Upper lobe of left lung (tissue), 6 donors: ENCODE measurements at places on chromosomes 2 and 18. TPM values are rescaled to one million over a fixed set of nuclear protein-coding genes. Genes with fewer than 3 reads are reported as not detected.

The ASAP2 gene
- 23.0 TPM for total RNA-seq

The MTIF2 gene
- total RNA-seq = 23.4 TPM

The FEV gene
- not detected for total RNA-seq

The GNLY gene
- total RNA-seq = 12.2 TPM

DNA sequence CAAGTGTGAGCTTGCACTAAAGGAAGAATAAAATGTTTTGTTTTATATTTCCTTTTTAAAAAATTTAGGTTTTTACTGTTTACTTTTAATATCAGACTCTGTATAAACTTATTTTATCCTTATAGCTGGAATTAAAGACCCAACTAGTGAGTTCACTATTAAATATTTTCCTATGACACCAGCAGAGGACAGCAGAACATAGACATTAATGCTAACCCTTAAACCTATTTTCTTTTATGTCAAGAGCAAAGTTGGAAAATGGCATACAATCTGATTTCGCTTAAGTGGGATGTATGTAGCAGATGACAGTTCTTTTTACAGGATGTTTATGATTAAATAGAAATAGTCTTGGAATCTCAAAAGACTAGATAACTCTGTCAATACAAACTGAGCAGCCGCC is 188.2 kb upstream of the XIRP2 start:
- DNase-seq = no peak
- no peaks in the 10 kb centered on the region for H3K4me1 ChIP-seq
- no peak overlapping the region for H3K4me3 ChIP-seq
- H3K27ac ChIP-seq = no peak overlapping the region

GRCh38 chr2:166088634-166089033 is 39.2 kb downstream of the SCN1A start:
- no peak overlapping the region for H3K27ac ChIP-seq
- no peaks in the 10 kb centered on the region for H3K4me1 ChIP-seq
- no peak for DNase-seq
- no peak overlapping the region for H3K4me3 ChIP-seq

- no peaks in the 10 kb centered on the region for H3K27me3 ChIP-seq
- DNase-seq = no peak
- H3K4me1 ChIP-seq = no peaks in the 10 kb centered on the region
- no peak overlapping the region for H3K4me3 ChIP-seq
These were observed 76.4 kb downstream of the BOD1L2 start for GRCh38 chr18:57223144-57223870.

DNA sequence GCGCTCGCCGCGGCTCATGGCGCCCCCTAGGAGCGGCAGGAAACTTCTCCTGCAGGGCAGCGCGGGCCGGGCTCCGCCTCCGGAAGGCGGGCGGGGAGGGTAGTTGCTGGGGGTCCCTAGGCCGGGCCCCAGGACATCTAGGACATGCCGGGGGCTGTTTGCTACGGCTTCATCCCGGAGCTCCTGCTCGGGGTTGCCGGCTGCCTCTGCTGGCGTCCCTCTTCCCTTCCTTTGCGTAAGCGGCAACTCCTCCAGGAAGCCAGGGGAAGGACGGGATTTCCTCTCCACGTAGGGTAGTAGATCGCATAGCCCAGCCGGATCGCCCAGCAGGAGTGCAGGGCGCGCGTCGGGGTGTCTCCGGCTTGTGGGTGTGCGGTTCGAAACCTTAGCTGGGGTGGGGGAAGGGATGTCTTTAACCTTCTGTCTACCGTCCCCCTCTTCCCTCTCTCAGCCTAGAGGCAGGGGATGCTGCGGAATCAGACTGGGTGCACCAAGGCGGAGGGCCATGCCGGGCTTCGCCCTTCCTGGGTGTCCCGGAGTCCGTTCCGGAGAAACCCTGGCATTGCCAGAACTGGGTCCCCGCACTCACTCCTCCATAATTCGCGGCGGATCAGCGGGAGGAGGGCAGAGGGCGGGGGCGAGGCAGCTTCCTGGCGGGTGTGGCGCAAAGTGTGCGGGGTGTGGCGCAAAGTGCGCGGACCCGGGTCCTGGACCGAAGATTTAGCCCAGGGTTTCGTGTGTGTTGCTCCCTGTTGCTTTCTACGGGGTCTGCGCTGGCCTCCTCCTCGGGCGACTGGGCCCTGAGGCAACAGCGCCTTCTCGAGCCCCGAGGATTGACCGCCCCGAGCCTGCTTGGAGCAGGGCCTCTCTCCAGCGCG is 12.2 kb upstream of the SKOR2 start:
- H3K4me1 ChIP-seq = peaks cover 7% of the 10 kb centered on the region
- peaks cover 42% of the 10 kb centered on the region for H3K27me3 ChIP-seq
- H3K4me3 ChIP-seq = peak overlapping the region; percentile 23
- H3K27ac ChIP-seq = no peak overlapping the region
- H3K36me3 ChIP-seq = no peaks in the 10 kb centered on the region

The CDCA7 gene
- total RNA-seq = 0.49 TPM

DNA sequence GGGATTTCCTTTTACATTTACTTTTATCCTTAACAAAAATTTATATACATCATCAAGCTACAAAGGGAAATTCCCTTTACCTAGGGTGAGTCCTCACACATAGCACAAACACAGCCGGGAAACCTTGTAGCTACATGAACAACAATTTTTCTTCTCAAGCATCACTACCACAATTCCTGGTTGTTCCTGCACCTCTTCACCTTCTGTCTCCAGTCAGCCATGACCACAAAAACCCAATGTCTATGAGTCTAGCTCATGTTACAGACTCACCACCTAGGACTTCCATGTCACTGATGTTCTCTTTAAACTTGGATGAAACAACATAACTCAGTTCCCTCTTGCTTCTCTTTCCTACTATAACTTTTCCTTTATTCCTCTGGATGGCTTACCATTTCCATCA is 460.4 kb downstream of the MBD2 start:
- H3K36me3 ChIP-seq = no peaks in the 10 kb centered on the region
- H3K4me3 ChIP-seq = no peak overlapping the region
- H3K27me3 ChIP-seq = no peaks in the 10 kb centered on the region
- H3K4me1 ChIP-seq = no peaks in the 10 kb centered on the region

GRCh38 chr18:50734886-50735285 is 84.9 kb downstream of the MRO start:
- H3K27me3 ChIP-seq = no peaks in the 10 kb centered on the region
- no peak overlapping the region for H3K27ac ChIP-seq
- H3K4me1 ChIP-seq = no peaks in the 10 kb centered on the region
- H3K36me3 ChIP-seq = no peaks in the 10 kb centered on the region

The KYNU gene
- 31.1 TPM for total RNA-seq

DNA sequence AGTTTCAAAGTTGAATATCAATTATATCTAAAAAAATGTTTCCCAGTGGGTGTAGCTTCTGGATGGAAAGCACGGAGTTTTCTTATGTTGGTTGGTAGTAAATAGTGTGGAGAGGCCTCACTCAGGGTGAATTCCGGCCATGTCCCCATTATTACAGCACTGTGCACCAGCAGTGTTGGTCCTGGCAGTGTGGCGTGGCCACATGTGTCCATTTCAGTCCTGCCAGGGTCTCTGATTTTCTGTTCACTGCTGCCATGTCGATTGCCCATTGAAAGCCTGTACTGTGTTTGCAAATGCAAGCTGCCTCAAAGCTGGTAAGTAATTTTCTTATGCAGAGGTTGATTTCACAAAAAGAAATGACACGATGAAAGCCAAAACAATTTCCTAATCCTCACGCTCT is 386.2 kb downstream of the GALR1 start:
- no peaks in the 10 kb centered on the region for H3K4me1 ChIP-seq
- no peaks in the 10 kb centered on the region for H3K36me3 ChIP-seq
- no peaks in the 10 kb centered on the region for H3K27me3 ChIP-seq
- no peak for DNase-seq
- H3K27ac ChIP-seq = no peak overlapping the region
- H3K4me3 ChIP-seq = no peak overlapping the region

The SNORC gene
- 1.5 TPM for total RNA-seq

The CAPN14 gene
- total RNA-seq = 1.0 TPM

The KIF5C gene
- total RNA-seq = 0.44 TPM

The MDH1B gene
- 12.7 TPM for total RNA-seq

GRCh38 chr2:165508927-165509326 is 39.4 kb downstream of the CSRNP3 start:
- DNase-seq = no peak
- no peaks in the 10 kb centered on the region for H3K4me1 ChIP-seq
- no peaks in the 10 kb centered on the region for H3K27me3 ChIP-seq
- no peak overlapping the region for H3K4me3 ChIP-seq
- H3K27ac ChIP-seq = no peak overlapping the region

- H3K4me1 ChIP-seq = no peaks in the 10 kb centered on the region
- DNase-seq = no peak
- H3K27me3 ChIP-seq = no peaks in the 10 kb centered on the region
- no peak overlapping the region for H3K27ac ChIP-seq
- no peak overlapping the region for H3K4me3 ChIP-seq
These were observed 521.9 kb downstream of the CCDC85A start for GRCh38 chr2:56705713-56706112.

DNA sequence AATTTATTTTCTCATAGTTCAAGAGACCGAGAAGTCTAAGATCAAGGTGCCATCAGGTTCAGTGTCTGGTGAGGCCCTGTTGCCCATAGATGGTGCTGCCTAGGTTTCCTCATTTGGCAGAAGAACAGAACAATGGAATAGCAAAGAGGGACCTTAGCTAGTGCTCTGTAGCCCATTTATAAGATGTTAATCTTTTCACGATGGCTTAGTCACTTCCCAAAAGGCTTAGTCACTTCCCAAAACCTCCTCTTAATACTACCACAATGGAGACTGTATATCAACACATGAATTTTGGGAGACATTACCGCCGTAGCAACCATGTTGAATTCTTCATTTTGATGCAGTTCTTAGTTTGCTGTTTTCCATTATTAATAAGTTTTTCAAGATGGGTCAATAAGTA is 246.3 kb upstream of the NRP2 start:
- no peaks in the 10 kb centered on the region for H3K27me3 ChIP-seq
- no peaks in the 10 kb centered on the region for H3K36me3 ChIP-seq
- no peak overlapping the region for H3K4me3 ChIP-seq
- no peaks in the 10 kb centered on the region for H3K4me1 ChIP-seq

- no peak for DNase-seq
- H3K27ac ChIP-seq = no peak overlapping the region
- no peaks in the 10 kb centered on the region for H3K36me3 ChIP-seq
- H3K27me3 ChIP-seq = no peaks in the 10 kb centered on the region
- H3K4me3 ChIP-seq = no peak overlapping the region
These were observed 5.3 kb upstream of the ERICH2 start for GRCh38 chr2:170764880-170765261.

The UGT1A7 gene
- not detected for total RNA-seq

- H3K4me3 ChIP-seq = no peak overlapping the region
- H3K36me3 ChIP-seq = no peaks in the 10 kb centered on the region
- no peak overlapping the region for H3K27ac ChIP-seq
- no peaks in the 10 kb centered on the region for H3K27me3 ChIP-seq
- peaks cover 70% of the 10 kb centered on the region for H3K4me1 ChIP-seq
These were observed 52.5 kb upstream of the LGALSL start for GRCh38 chr2:64401529-64401880.

The RTP5 gene
- total RNA-seq = 2.1 TPM

The ZNF2 gene
- 12.6 TPM for total RNA-seq

The DLX1 gene
- not detected for total RNA-seq

The SCLY gene
- total RNA-seq = 15.5 TPM

DNA sequence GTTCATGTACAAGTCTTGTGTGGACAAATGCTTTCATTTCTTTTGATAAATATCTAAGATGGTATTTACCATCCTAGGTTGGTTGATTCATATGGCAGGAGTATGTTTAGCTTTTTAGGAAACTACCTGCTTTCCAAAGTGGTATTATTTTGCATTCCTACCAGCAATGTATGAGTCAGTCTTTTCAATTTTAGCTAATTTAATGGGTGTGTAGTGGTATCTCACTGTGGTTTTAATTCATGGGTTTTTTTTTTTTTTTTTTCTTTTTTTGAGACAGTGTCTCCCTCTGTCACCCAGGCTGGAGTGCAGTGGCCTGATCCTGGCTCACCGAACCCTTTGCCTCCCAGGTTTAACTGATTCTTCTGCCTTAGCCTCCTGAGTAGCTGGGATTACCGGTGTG is 4.2 kb downstream of the ZNF512 start:
- H3K4me3 ChIP-seq = no peak overlapping the region
- H3K36me3 ChIP-seq = no peaks in the 10 kb centered on the region
- H3K27ac ChIP-seq = no peak overlapping the region

GRCh38 chr18:37565977-37566478 is 430 bp upstream of the CELF4 start:
- H3K4me1 ChIP-seq = peaks cover 21% of the 10 kb centered on the region
- H3K27me3 ChIP-seq = peaks cover 32% of the 10 kb centered on the region
- DNase-seq = no peak
- H3K36me3 ChIP-seq = no peaks in the 10 kb centered on the region
- peak overlapping the region; percentile 60 for H3K4me3 ChIP-seq

DNA sequence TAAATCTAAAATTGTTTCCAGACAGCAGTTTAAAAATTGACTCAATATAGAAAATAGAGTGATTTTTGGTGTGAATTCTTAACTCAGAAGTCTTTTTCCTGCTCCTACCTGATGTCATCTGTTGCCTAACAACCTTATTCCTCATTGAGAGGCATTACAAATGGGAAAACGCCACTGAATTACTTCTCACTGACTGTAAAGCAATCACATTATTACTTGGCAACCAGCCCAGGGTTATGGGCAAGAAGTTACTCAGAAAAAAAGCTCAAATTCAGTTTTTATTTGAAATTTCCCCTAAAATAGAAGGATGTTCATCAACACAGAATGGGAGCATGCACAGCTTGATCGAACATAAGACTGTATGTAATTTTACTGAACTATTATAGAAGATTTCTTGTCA is 201.8 kb upstream of the GULP1 start:
- H3K4me3 ChIP-seq = no peak overlapping the region
- no peak for DNase-seq
- H3K36me3 ChIP-seq = no peaks in the 10 kb centered on the region
- no peaks in the 10 kb centered on the region for H3K4me1 ChIP-seq

The FOSL2 gene
- total RNA-seq = 127 TPM
